ENCODE measurements at places on chromosomes 7 and 10. TPM values are rescaled to one million over a fixed set of nuclear protein-coding genes. Genes with fewer than 3 reads are reported as not detected.
A peak's percentile ranks its signal among the peaks of the same experiment; 100 is the strongest.

DNA sequence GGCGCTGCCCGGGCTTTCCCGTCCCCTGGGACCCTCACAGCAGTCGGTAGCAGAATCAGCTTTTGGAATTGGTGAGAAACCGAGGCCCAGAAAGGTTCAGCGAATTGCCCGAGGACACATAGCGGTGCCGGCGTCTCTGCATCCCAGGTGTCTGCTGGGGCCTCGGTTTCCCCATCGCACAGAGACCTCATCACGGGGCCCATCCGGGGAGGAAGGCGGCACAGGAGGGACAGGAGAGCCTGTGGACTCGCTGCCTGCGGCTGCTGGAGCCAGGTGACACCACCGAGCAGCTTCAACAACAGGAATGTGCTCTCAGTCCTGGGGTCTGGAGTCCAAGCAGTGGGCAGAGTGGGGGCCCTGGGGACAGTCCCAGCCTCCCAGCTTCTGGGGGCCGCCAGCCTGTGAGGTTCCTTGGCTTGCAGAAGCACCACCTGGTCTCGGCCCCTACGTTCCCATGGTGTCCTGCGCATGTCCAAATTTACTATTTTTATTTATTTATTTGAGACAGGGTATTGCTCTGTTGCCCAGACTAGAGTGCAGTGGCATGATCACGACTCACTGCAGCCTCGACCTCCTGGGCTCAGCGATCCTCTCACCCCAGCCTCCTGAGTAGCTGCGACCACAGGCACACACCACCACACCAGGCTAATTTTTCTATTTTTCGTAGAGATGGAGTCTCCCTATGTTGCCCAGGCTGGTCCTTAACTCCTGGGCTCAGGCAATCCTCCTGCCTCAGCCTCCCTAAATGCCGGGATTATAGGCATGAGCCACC is 539 bp upstream of the COX19 start:
- no peak for DNase-seq

DNA sequence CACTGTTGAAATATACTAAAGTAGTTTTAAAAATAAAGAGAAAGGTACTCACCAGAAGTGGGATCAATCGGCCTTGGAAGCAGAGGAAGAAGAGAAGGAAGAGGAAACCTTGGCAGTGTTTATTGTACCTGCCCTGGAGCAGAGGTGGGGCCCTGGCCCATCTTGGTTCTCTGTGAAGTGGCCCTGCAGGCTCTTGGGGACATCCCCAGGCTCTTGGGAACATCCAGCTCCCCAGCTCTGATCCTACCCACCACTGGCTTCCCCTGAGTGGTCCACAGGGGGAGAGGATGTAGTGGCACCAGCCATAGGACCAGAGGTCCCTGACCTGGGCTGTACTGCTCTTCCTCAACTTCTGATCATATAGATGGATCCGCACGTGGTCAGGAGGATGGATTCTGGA is 22.3 kb upstream of the RET start:
- no peak for DNase-seq

GRCh38 chr7:123746055-123746454 is 2.7 kb downstream of the WASL start:
- no peak for DNase-seq

GRCh38 chr10:103727546-103727963 is 127.8 kb downstream of the SH3PXD2A start:
- DNase-seq: peak; percentile 69

GRCh38 chr10:96794836-96795733 is 37.0 kb upstream of the LCOR start:
- DNase-seq: no peak

HOXA4 gene
- total RNA-seq: 0.14 TPM

GRCh38 chr10:102451105-102451969 is at the start of gene C10orf95:
Gene C10orf95, minus strand, starts transcription at chr10:102451543. Its CDS starts 450 bp downstream, at chr10:102451093.
- DNase-seq: no peak

TRIL gene
- 6.2 TPM for total RNA-seq

ELFN1 gene
- 0.51 TPM for total RNA-seq

DNA sequence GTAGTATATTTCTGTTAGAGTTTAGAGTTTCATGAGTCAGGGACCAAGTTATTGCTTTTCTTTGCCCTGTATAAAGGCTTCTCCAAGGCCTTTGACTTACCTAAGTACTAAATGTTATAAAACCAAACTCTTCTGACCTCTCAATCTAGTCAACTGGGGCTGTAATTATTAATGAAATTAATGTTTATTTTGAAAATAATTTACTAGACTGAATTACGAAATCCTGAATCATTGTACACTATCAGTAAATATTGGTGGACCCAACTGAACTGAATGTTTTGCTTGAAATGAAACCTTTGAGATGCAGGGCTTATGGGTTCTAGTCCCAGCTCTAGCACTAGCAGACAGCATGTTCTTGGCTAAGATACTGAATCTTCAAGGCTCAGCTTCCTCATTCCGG is 1.7 kb upstream of the CYP2C9 start:
- DNase-seq: no peak

DNA sequence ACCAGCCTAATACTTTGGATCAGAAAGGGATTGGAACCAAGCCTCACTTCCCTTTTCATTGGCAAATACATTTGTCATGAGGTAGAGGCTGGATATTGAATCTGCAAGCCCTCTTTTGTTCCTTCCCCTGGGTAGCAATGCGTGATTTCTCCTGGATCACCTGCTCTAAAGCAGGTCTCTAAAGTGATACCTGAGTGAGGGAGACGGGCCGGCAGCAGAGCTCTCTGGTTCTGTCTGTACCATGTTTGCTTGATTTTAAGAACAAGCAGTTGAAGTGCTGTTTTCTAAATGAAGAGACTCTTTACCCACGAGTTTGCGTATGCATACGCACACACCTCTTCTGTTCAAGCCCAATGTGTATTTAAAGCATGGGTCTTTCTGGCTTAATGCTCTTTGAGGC is 41.1 kb downstream of the GARS1 start:
- DNase-seq: no peak

GRCh38 chr10:118047880-118048279 is 1.1 kb upstream of the RAB11FIP2 start:
- DNase-seq: no peak

- DNase-seq: no peak
These were observed 23.1 kb upstream of the SRGN start for GRCh38 chr10:69064762-69065328.

DNA sequence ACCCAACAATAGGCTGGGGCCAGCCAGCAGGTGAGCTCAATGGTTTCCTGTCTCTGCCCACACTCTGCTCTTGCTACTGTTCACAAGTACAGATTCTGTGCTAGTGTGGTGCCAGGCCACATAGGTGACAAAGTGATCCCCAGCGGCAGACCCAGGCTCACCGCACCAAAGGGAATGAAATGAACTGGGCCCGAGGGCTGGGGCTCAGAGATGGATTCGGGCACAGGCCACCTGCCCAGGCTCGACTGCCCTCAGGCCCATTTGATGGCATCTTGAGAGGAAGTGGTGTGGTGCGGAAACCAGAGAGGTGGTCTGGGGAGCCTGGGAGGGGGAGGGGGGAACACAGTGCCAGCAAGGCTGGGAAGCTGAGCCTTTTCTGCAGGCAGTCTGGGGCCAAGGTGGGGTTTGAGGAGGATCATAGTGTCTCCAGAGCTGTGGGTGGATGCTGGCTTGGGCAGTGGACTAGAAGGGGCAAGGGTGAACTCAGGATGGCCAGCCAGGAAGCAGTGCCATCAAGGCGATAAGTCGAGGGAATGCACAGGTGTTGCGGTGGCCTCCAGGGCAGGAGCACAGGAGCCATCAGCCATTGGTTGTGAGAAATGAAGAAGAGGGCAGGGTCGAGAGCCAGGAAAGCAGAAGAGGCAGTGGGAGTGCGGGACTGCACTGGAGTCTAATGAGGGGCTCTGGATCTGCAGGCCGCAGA is 85.2 kb downstream of the ARHGAP22 start:
- DNase-seq: no peak

PTPRN2 gene
- total RNA-seq: 5.2 TPM

DNA sequence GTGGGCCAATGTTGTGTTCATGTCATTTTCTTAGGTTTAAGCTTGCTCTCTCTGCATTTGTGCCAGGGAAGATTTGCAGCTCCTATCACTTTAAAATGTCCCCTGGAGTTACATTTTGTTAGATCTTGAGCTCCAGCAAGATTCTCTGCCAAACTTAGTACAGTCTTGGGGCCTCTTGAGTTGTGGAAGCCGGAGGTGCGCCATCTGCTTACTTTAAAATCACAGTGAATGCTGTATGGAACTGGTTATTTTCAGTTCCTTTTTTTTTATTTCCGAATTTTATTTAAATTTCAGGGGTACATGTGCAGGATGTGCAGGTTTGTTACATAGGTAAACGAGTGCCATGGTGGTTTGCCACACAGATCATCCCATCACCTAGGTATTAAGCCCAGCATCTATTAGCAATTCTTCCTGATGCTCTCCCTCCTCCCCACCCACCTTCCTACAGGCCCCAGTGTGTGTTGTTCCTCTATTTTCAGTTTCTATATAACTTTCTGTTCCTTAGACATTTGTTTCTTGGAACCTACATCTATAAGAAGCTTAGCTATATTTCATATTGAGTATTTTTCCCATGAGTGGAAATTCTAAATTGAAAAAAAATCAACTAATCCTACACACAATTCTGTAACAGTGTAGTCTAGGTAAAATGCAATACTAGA is 114.4 kb upstream of the CREB5 start:
- DNase-seq: no peak

GRCh38 chr10:125003901-125004467 is 62.1 kb downstream of the ZRANB1 start:
- peak; percentile 9 for DNase-seq

- DNase-seq: no peak
These were observed 41.3 kb upstream of the UCN3 start for GRCh38 chr10:5323446-5323845.

DNA sequence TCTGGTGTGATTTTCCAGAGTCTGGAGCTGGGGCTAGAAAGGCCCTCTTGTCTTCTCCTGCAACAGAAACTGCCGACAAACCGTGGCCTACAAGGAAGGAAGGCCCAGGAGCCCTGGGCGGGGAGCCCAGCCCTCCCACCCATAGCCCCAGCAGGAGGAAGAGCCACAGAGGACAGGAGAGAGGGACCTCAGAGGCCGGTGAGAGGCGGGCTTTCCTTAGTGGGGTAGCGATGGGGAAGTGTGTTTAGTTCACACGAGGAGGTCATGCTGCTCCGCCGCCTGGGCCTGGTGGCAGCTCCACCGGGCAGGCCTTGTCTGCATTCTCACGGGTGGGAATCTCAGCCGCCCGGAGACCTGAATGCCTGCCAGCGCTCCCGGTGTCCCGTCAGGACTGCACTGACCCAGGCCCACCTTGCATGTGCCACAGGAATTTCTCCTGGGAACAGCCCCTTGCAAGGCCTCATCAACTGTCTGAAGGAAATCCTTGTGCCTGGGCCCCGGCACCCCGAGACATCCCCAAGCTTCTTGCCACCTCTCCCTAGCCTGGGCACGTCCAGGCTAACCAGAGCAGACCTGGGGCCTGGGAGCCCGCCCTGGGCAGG is 50.9 kb downstream of the ZNF467 start:
- no peak for DNase-seq

ACHE gene
- 10.7 TPM for total RNA-seq

DNA sequence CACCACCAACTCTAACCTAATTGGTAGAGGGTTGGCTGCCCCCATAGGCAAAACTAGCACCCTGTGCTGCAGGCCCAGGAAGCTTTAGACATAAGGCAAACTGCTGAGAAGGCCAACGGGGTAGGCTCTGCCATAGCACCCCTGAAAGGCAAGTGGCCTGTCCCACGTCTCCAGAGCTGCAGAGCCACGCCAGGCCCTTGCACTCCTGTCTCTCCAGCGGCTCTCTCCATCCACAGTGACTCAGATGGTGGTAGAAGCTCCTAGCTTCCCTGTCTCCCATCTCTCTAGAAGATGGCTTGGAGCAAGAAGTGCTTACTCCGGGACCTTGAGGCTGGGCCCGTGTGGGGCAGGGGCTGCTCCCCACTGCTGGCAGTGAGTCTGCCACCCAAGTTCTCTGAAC is 310.6 kb upstream of the ZMIZ1 start:
- no peak for DNase-seq

IFRD1 gene
- 60.1 TPM for total RNA-seq

SLC16A12 gene
- 0.26 TPM for total RNA-seq

GRCh38 chr7:90596671-90597562 is 796 bp downstream of the CDK14 start:
- no peak for DNase-seq

TEX36 gene
- total RNA-seq: not detected

- DNase-seq: no peak
These were observed 169.9 kb upstream of the ASAH2 start for GRCh38 chr10:50421026-50421719.

- DNase-seq: peak; percentile 74
These were observed 1.1 kb upstream of the GPER1 start for GRCh38 chr7:1086588-1087464.

DNA sequence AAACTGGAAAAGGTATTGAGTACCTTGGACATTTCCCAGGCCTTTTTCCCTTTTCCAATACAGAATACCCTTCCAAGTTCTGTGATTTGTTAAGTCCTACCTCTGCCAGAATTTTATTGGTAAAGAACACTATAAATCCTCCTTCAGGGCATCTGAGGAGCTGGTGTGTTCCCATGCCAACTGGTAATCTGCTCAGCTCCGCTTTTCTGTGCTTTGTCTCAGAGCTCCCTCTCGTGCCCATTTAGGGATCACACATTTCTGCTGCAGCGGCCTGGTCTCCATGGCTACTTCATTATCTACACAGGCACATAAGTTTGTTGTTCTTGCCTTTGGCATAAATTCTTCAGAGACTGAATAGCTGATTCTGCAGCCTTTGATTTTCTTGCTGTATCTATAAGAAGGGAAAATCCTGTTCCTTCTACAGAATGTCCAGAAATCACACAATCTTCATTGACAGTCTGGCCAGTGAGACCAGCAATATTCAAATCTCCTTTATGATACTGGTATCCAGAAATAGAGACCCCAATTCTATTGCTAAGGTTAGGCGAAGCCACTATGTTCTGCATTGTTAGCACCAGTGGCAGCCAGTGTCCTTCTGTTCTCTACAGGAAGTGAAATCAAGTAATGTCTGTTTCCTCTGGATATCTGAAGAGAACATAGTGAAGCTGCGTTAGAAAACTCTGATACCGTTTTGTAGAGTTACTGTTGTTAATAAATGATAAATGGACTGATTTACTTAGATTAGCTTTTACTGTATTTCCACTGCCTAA is 51.9 kb downstream of the DENND11 start:
- DNase-seq: peak; percentile 53

DNA sequence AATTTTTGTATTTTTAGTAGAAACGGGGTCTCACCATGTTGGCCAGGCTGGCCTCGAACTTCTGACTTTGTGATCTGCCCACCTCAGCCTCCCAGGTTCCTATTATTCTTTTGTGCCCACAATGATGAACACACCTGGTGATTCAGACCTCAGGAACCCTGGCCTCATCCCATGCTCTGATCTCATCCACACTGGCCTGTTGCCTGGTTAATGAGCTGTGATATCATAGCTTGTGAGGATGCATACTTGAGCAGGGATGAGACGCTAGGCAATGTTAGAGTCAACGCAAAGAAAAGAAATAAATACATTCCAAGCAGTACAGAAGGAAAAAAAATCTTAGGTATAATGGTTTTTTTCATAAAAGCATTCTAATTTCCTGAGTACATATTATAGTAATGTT is 82.4 kb upstream of the RNF32 start:
- no peak for DNase-seq

- DNase-seq: no peak
These were observed 31.6 kb downstream of the OGDH start for GRCh38 chr7:44637788-44638594.

GRCh38 chr7:105345003-105345402 is 43.7 kb downstream of the SRPK2 start:
- DNase-seq: no peak

GRCh38 chr7:127290116-127290655 is 37.4 kb upstream of the GRM8 start:
- DNase-seq: no peak
